ENCODE measurements at places on chromosomes 6 and 20.

- peak overlapping the region; percentile 47 for H3K4me3 ChIP-seq
- peaks cover 22% of the 10 kb centered on the region for H3K36me3 ChIP-seq
- peak overlapping the region; percentile 85 for H3K27ac ChIP-seq
- H3K27me3 ChIP-seq = no peaks in the 10 kb centered on the region
Observed at GRCh38 chr6:25961619-25962148, 918 bp upstream of the TRIM38 start.

DNA sequence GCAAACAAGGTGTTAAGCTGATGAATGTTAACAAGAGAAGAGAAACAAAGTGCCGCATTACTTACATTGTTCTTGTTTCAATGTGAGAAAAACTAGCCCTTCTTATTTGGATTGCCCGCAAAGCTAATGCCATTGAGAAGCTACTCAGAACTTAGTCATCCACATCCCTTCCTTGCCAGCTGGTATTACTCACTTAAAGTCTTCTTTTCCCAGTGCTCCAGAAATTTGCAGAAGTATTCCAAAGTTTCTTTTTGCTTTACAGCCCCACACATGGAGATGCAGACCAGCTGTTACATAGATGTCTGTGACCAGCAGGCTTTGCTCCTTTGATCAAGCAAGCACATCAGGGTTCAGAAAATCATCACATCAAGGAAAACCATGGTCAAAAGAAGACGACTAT, 529.0 kb downstream of the TBC1D32 start:
- no peaks in the 10 kb centered on the region for H3K4me1 ChIP-seq
- no peak overlapping the region for H3K27ac ChIP-seq
- H3K36me3 ChIP-seq = no peaks in the 10 kb centered on the region
- H3K27me3 ChIP-seq = no peaks in the 10 kb centered on the region
- no peak for DNase-seq

DNA sequence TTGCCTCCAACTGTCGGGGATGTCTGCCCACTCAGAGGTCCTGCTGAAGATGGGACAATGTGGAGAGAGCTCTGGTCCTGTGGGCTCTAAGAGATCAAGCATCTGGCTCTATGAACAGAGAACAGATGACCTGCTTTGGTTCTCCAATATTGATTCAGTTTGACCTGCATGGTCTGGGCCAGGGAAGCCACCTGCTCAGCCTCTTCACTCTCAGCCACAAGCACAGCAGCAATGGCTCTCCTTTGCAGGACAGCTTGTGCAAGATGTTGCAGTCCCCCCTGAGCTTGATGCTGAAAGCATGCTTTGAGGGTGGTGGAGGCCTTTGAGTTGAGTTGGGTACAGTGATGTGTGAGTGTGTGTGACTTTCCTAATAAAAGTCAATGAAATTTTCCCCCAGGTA, 18.6 kb upstream of the MCM3 start:
- H3K36me3 ChIP-seq = no peaks in the 10 kb centered on the region
- H3K27me3 ChIP-seq = no peaks in the 10 kb centered on the region
- H3K27ac ChIP-seq = no peak overlapping the region
- no peak for DNase-seq
- peaks cover 17% of the 10 kb centered on the region for H3K4me1 ChIP-seq
- no peak overlapping the region for H3K4me3 ChIP-seq

- no peaks in the 10 kb centered on the region for H3K27me3 ChIP-seq
- no peaks in the 10 kb centered on the region for H3K4me1 ChIP-seq
Observed at GRCh38 chr20:13464702-13465101, 174.0 kb downstream of the TASP1 start.

- no peak overlapping the region for H3K4me3 ChIP-seq
- peaks cover 57% of the 10 kb centered on the region for H3K36me3 ChIP-seq
- H3K27me3 ChIP-seq = no peaks in the 10 kb centered on the region
- H3K4me1 ChIP-seq = peaks cover 49% of the 10 kb centered on the region
Observed at GRCh38 chr6:170402318-170403040, 95.9 kb downstream of the FAM120B start.

DNA sequence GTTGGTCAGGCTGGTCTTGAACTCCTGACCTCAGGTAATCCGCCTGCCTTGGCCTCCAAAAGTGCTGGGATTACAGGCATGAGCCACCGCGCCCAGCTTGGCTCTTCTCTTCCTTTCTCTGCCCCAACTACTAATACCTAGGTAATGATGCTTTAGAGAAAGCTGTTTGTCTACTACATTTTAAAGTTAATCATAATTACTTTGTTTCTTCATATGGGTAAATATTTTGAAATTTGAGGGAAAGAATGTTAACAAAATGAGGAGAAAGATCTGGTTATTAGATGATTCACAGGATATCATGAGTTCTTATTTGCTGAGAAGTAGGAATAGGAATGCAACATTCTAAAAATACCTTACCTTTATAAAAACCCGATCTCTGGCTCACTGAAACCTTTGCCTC, 18.4 kb upstream of the PTPRK start:
- no peak overlapping the region for H3K4me3 ChIP-seq
- no peak for DNase-seq
- 0 out of 2 replicates have a peak overlapping the region, but pooled peaks have one; percentile 18 for H3K27ac ChIP-seq
- H3K27me3 ChIP-seq = no peaks in the 10 kb centered on the region
- no peaks in the 10 kb centered on the region for H3K36me3 ChIP-seq

DNA sequence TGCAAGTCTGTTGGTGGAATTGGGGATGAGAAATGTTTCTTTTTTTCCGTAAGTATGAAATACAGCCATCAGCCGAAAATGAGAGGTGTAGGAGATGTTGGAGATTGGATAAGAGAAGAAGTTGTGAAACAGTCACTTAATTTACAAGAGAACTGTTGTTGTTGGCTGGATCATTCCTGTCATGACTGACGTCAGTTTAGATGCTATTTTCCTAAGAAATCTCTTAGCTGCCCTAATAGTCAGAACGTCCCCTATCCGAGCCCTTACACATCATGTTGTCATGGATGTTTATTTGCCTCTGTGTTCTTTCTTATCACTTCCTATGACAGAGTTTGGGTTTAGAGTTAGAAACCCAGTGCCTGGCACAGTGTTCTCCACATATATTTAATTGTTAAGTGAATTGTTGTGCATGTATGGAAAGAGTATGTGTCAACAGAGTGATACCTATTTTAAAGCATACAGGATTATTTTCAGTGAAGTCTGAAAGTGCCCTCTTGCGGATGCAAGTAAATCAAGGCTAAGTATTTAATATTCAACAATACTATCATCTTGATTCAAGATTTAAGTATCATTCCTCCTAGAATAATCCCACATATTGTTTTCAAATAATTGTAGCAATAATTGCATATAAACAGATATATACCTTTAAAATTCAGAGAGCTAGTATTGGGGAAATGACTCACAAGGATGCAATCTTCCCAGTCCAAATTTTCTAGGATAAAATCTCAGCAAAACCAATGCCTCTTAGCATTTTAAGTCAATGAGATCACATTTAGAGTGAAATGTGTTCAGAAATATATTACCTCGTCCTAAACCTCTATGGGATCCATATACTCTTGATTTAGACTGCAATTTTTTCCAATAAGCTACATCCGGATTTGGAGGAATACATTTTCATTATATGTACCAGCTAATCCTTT, 309.9 kb upstream of the NOX3 start:
- peak overlapping the region; percentile 35 for H3K27ac ChIP-seq
- no peaks in the 10 kb centered on the region for H3K27me3 ChIP-seq
- no peak overlapping the region for H3K4me3 ChIP-seq

GRCh38 chr6:135904666-135905065, 53.2 kb downstream of the PDE7B start:
- DNase-seq = no peak
- H3K36me3 ChIP-seq = no peaks in the 10 kb centered on the region
- peaks cover 5% of the 10 kb centered on the region for H3K4me1 ChIP-seq
- no peak overlapping the region for H3K27ac ChIP-seq
- no peak overlapping the region for H3K4me3 ChIP-seq
- H3K27me3 ChIP-seq = no peaks in the 10 kb centered on the region

- H3K27ac ChIP-seq = no peak overlapping the region
- H3K4me3 ChIP-seq = no peak overlapping the region
- H3K36me3 ChIP-seq = no peaks in the 10 kb centered on the region
- no peak for DNase-seq
- H3K4me1 ChIP-seq = no peaks in the 10 kb centered on the region
Observed at GRCh38 chr6:14756340-14756739, 489.5 kb upstream of the JARID2 start.

- no peak for DNase-seq
- no peaks in the 10 kb centered on the region for H3K36me3 ChIP-seq
- no peak overlapping the region for H3K4me3 ChIP-seq
- no peaks in the 10 kb centered on the region for H3K4me1 ChIP-seq
Observed at GRCh38 chr20:55540013-55540412, 465.3 kb downstream of the CBLN4 start.

- no peaks in the 10 kb centered on the region for H3K27me3 ChIP-seq
- H3K27ac ChIP-seq = no peak overlapping the region
- DNase-seq = no peak
- no peak overlapping the region for H3K4me3 ChIP-seq
Observed at GRCh38 chr6:25454136-25454535, 175.0 kb downstream of the CARMIL1 start.

GRCh38 chr6:156102129-156102528, 646.5 kb upstream of the NOX3 start:
- DNase-seq = no peak
- no peaks in the 10 kb centered on the region for H3K36me3 ChIP-seq
- H3K27me3 ChIP-seq = no peaks in the 10 kb centered on the region
- H3K4me3 ChIP-seq = no peak overlapping the region

DNA sequence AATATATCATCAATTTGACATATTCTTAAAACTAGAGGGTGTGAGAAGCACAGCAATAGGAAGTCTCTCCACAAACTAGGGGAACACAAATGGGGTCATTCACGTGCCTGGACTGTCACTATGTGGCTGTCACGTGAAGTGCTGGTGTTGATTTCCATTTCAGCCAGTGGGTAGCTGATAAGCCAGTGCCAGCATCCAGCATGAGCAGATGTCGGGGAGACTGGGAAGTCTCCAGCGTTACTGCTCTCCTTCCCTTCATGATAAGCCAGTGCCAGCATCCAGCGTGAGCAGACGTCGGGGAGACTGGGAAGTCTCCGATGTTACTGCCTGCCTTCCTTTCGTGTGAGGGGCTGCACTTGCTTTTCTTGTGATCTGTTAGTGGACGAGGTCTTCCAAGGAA, 5.6 kb upstream of the SLC17A9 start:
- H3K4me3 ChIP-seq = no peak overlapping the region
- peaks cover 81% of the 10 kb centered on the region for H3K36me3 ChIP-seq
- H3K27me3 ChIP-seq = no peaks in the 10 kb centered on the region

DNA sequence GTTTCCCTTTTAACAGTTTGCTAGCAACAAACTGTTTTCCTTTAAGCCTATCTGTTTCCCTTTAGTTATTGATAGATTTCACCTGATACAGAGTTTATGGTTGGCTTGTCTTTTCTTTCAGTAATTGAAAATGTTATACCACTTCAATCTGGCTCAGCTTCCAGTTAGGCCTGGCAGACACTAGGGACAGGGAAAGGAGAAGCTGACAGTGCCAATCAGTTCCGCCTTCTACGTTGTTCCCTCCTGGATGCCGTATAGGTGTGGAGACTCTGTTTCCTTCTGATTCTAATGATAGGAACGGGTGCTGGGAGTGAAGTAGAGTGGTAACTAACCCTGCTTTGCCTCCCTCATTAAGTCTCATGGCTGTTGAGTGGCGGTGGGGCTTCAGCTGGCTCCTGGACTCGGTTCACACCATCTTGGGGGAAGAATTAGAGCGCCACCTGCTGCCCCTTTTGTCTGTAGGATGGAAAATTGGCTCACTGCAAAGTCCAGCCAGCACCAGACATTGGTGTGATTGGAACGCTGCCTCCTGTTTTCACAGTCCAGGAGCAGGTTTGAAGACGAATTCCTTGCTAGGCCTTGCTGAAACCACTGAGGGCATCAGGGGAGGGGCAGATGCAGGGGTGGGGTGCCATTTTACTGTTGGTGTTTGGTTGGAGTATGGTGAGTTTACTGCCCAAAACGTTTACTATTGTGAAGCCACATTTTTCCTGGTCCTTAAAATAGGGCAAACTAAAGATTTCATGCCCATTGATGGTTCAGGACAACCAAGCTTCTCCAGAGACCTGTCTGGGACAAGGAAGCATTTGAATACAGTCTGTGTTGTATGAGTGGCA, 1729.5 kb downstream of the GRIK2 start:
- H3K27ac ChIP-seq = no peak overlapping the region
- H3K36me3 ChIP-seq = no peaks in the 10 kb centered on the region
- no peaks in the 10 kb centered on the region for H3K4me1 ChIP-seq
- no peaks in the 10 kb centered on the region for H3K27me3 ChIP-seq
- no peak overlapping the region for H3K4me3 ChIP-seq
- no peak for DNase-seq

- peaks cover 31% of the 10 kb centered on the region for H3K27me3 ChIP-seq
- H3K4me3 ChIP-seq = no peak overlapping the region
- no peaks in the 10 kb centered on the region for H3K4me1 ChIP-seq
- H3K36me3 ChIP-seq = no peaks in the 10 kb centered on the region
- no peak overlapping the region for H3K27ac ChIP-seq
Observed at GRCh38 chr20:1788044-1788443, 107.2 kb upstream of the SIRPA start.

DNA sequence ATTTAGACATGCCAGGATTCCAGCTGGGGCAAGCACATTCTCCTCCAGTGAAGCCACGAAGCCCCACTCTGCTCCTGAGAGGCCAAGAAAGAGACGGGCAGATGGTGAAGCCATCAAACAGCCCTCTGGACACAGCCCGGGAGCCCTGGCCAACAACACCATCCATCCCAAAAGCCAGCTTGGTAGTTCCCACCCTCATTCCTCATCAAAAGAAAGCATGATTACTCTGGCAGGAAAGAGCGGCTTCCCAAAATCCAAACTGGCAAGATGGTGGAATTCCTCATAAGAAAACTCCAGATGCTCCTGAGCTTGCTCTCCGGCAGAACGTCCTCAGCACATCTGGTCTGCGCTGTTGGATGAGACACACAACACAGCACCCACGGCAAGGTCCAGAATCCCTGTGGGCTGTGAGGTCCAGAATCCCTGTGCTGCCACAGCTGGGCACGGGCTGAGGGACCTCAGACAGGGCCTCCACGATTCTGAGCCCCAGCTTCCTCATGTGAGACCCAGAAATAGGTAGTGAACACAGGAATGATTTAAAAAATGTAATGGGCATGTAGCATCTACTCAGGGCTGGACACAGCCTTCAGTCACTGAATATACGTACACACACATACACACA, 52.6 kb downstream of the THBS2 start:
- DNase-seq = no peak
- no peaks in the 10 kb centered on the region for H3K4me1 ChIP-seq
- H3K27ac ChIP-seq = no peak overlapping the region
- H3K4me3 ChIP-seq = no peak overlapping the region

GRCh38 chr20:62377615-62378178, 9.2 kb upstream of the RPS21 start:
- peaks cover 21% of the 10 kb centered on the region for H3K36me3 ChIP-seq
- peak; percentile 58 for DNase-seq
- H3K4me3 ChIP-seq = no peak overlapping the region
- H3K27ac ChIP-seq = no peak overlapping the region

GRCh38 chr20:25277941-25278521, 30.1 kb downstream of the PYGB start:
- no peaks in the 10 kb centered on the region for H3K27me3 ChIP-seq
- no peak overlapping the region for H3K4me3 ChIP-seq
- DNase-seq = no peak
- H3K4me1 ChIP-seq = no peaks in the 10 kb centered on the region
- H3K36me3 ChIP-seq = peaks cover 100% of the 10 kb centered on the region
- H3K27ac ChIP-seq = no peak overlapping the region
